Aorta (tissue), 5 donors: ENCODE measurements at places on chromosomes 5 and 9.

DNA sequence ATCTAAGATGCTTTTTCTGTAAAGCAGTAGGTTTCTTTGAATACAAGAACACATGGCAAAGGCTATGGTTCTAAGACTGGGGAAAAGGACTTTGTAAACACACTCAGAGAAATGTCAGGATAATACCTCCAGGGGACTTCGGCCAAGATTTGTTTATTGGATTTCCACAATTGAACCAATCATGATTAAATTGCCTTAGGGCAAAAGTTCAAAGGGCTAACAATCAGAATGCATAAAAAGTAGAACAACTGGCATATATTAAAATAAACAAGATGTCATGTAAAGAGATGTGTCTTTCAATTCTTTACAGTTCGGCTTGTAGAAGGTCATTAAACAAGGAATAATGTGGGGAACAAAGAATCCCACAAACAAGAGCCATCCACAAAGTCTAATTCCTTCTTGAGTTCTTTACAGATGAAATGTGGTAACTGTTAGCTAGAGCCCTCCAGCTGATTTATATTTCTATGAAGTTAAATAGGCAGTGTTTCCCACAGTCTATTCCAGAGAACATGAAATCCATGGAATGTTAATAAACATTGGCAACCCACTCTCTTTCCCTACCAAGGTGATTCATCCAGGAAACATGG, 565.5 kb downstream of the ZNF608 start:
- DNase-seq: no peak

GRCh38 chr5:96614110-96614691, 48.0 kb upstream of the CAST start:
- DNase-seq: no peak

GRCh38 chr9:86642721-86643120, 288.5 kb upstream of the TUT7 start:
- DNase-seq: no peak

GRCh38 chr5:102758576-102758975, 3.5 kb downstream of the PAM start:
- DNase-seq: no peak

DNA sequence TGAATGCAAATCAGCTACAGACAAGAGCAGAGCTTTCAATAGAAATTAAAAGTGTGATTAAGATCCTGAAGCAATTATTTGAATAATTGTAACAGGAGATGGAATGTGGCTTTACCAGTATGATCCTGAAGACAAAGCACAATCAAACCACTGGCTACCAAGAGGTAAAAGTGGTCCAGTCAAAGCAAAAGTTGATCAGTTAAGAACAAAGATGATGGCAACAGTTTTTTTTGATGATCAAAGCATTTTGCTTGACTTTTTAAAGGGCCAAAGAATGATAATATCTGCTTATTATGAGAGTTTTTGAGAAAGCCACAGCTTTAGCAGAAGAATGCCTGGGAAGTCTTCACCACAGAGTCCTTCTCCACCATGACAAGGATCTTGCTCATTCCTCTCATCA, 409.2 kb downstream of the CSNK1G3 start:
- DNase-seq: no peak

DNA sequence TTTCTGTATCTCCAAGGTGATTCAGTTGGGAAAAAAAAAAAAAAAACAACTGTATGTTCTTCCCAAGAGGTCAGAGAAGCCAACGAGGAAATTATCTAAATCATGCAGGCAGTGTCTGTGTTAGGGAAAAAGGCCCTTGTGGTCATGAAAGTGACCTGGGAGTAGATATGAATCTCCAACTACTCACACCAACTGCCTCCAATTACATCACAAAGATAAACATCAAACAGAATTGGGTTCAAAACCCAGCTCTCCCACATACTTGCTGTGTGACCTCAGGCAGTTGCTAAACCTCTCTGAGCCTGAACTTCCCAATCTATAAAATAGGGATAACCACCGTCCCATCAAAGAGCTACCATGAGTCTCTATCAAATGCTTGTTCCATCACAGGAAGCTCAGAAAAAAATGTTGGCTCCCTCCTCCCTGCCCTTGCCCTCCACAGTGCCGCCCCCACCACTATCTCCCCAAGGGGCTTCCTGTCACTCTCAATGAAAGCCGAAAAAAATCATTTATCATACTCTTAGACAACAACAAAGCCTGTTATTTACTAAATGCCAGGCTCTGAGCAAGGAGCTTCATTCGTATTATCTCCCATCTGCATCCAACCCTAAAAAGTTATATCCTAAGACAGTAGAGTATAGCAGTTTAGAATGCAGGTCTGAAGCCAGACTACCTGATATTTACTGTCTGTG, 42.9 kb downstream of the CDK5RAP2 start:
- no peak for DNase-seq

- DNase-seq: no peak
These were observed 102.4 kb upstream of the APC start for GRCh38 chr5:112635276-112635675.

GRCh38 chr5:2999926-3000325, 248.4 kb upstream of the IRX2 start:
- DNase-seq: no peak

GRCh38 chr5:4581289-4581688, 558.8 kb upstream of the ADAMTS16 start:
- DNase-seq: no peak

GRCh38 chr9:76531231-76531780, 72.3 kb downstream of the GCNT1 start:
- DNase-seq: no peak

DNA sequence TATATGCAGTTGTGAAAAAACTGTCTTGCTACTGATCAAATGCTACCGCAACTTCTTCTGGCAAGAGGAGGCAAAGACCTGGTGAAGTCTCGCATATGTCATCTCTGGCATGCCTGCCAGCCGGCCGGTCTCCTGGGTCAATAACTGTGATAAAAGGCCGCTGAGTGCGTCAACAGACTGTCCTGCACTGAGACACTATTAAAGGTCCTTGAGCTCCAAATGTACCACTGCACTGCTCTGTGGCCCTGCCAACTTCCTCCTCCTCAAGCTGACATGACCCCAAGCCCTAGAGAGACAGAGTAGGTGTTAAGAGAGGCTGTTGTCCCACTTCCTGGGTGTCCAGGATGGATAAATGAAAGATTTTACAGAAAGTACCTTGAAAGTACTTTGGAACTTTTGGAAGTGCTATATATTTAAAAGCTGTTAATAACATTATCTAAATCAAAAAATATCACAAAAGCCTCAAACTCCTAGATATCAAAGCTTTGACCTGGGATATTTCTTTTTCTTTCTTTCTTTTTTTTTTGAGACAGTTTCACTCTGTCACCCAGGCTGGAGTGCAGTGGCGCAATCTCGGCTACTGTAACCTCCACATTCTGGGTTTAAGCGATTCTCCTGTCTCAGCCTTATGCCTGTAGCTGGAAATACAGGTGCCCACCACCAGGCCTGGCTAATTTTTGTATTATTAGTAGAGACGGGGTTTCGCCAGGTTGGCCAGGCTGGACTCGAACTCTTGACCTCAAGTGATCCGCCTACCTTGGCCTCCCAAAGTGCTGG, 31.5 kb downstream of the RAPGEF1 start:
- DNase-seq: peak; percentile 59

- DNase-seq: no peak
These were observed 481.7 kb downstream of the TLE1 start for GRCh38 chr9:81207651-81208050.
